Iris pigment epithelial cell (primary cell): ENCODE measurements at places on chromosomes 5 and 9.

DNA sequence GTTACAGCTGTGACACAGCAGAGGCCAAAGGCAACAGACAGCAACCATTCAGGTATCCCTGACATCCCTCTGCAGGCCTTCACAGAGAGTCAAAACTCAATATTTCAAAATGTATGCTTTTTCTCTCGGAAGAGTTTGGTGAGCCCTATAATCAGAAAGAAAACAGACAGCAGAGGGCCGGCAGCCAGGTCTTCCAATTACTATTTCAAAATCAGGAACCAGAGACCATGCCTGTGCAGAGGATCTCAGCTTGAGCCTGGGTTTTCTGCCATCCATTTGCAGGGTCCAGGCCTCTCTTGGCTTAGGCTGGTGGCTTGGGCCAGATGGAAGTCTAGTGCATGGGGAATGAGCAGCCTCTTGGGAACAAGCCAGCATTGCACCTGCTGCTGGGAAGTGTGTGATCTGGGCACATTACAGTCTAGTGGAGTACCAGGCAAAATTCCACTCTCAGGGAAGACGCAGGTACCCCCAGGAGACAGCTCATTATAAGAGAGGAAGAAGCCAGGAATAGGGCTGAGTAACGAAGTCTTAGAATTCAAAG lies 231.3 kb downstream of the ENC1 start:
- no peak for DNase-seq

- DNase-seq = peak; percentile 94
Observed at GRCh38 chr5:158456756-158457155, 597.8 kb upstream of the CLINT1 start.

- DNase-seq = no peak
Observed at GRCh38 chr9:110799396-110799795, 130.8 kb downstream of the MUSK start.

DNA sequence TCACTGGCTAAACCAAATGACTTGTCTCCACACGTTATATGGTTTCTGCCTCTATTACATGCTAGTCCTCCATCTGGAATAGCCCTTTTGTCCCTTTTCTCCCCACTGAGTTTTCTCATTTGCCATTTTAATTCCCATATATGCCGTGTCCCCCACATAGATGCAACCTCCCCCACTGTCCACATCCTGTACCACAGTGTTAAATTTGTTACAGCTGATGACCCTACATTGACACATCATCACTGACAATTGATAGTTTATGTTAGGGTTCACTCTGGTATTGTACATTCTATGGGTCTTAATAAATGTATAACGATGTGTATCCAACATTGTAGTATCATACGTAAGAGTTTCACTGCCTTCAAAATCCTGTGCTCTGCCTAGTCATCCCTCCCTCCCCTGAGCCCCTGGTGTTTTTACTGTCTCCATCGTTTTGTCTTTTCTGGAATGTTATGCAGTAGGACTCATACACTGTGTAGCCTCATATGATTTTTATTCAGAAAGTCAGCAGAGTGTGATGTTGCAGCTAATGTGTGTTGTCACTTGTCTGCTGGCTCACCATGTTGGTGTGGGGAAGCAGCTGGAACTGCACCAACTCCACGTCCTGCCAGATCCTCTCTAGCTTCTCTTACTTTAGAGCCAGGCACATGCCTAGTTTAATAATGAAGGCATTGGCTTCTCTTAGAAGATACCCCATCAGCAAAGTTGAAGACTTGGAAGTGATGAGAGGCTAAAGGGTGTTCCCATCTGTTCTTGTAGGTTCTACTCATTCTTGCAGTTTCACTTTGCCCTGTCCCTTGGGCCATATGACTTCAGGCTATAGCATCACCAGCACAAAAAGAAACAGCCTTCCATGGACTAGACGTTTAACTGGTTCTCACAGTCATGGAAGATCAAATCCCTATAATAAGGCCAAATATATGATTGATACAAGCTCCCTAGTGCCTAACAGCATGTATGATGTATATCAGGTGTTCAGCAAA lies 30.2 kb downstream of the LRRC70 start:
- DNase-seq = no peak

GRCh38 chr5:146193285-146193684 lies 10.1 kb upstream of the RBM27 start:
- peak; percentile 63 for DNase-seq

- DNase-seq = no peak
Observed at GRCh38 chr9:87593359-87593980, 95.8 kb downstream of the DAPK1 start.

GRCh38 chr9:132943651-132944293 lies 644 bp downstream of the TSC1 start:
- no peak for DNase-seq

DNA sequence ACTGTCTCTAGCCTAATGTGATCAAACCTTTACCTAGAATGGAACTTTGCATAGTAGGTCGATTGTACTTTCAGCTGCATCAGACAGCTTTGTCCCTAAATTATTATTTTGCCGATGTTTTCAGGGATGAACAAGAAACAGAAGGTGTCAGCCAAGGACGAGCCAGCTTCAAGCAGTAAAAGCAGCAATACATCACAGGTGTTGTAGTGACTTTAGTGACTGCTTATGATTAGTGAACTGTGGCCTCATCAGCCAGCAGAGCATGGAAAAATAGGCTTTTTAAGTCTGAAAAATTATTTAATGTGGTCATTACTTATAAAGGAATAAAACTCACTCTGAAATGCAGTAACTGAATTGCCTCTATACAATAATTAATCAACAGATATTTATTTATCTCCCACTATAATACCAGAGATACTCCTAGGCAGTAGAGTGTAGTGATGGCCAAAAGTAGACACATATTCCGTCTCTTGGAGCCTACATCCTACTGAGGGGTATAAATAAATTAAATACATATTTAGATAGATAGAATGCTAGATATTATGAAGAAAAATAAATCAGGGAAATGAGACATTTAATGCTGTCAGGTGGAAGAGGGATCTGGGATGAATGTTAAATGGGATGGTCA lies 166.3 kb downstream of the PARP8 start:
- DNase-seq = no peak

GRCh38 chr5:122300374-122300773 lies 11.7 kb upstream of the SNCAIP start:
- no peak for DNase-seq

GRCh38 chr5:173915310-173916014 lies 27.3 kb downstream of the CPEB4 start:
- no peak for DNase-seq

DNA sequence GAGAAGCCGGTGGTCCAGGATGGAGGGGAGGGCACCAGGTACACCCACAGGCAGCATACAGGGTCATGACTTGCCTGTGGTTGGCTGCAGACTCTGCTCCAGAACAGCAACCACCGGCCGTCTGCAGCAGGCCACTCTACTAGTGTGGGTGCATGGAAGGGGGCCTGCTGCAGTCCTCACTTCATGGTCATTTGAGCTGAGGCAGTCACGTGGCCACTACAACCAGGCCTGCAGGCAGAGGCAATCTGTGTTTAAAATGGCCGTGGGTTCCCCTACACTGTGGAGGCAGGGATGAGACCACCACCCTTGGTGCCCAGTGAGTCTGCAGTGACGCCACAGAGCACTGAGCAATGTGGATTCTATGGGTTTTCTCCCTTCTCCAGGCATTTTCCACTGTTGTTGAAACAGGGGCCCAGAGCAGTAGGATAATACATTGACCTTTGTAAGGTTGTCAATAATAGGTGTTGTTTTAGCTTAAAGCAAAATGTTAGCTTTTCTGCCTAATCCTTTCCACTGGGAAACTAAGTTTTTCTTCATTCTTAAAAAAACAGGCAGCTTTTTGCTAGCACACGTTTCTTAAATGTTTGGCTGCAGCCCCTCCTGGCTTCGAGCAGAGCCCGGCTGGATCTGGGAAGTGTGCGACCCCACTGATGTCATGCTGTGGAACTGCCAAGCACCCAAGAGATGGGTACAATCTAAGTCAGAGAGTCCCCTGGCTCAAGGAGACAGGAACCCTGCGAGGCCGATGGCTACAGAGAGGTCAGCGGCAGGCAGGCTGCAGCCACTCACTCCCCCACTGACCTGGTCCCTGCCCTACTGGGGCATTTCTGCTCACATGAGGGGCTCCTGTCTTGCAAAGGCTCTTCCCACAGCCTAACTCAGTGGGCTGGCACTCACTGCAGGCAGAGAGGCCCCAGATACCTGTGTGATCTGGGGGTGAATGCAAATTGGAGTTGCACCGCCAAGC lies 21.2 kb downstream of the GADD45G start:
- DNase-seq = no peak

DNA sequence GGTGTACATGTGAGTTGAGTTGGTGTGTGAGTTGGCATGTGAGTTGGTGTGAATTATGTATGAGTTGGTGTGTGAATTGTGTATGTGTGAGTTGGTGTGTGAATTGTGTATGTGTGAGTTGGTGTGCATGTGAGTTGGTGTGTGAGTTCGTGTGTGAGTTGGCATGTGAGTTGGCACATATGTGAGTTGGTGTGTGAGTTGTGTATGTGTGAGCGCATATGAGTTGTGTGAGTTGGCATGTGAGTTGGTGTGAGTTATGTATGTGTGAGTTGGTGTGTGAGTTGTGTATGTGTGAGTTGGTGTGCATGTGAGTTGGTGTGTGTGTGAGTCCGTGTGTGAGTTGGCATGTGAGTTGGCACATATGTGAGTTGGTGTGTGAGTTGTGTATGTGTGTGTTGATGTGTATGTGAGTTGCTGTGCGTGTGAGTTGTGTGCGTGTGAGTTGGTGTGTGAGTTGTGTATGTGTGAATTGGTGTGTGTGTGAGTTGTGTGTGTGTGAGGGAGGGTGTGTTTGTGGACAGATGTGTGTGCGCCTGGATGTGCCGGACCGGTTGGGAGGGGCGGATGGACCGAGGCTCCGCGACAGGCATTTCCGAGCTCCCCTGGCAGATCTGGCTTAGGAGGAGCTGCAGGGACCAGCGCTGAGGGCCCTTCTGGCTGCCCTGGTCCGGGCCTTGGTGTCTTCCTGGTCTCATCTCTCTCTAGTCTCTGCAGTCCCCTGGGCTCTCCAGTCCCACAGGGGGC lies 162.5 kb upstream of the IER5L start:
- no peak for DNase-seq

DNA sequence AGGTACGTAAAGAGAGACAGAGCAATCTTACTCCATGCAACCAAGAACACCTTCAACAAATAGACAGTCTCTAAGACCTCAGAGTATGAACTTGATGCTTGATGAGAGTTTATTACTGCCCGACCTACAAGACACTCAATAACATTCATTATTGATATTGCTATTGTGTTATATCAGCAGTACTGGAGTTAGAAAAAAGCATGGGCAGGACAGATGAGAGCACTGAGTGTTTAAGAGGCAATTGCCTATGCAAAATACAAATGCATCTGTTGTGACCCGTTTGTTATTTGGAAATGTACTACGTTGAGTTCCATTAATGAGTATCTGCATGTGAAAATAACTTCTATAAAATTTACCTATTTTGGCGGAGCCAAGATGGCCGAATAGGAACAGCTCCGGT lies 8.1 kb upstream of the MARCOL start:
- DNase-seq = no peak

GRCh38 chr5:122141751-122142150 lies 12.4 kb downstream of the ZNF474 start:
- DNase-seq = peak; percentile 67

DNA sequence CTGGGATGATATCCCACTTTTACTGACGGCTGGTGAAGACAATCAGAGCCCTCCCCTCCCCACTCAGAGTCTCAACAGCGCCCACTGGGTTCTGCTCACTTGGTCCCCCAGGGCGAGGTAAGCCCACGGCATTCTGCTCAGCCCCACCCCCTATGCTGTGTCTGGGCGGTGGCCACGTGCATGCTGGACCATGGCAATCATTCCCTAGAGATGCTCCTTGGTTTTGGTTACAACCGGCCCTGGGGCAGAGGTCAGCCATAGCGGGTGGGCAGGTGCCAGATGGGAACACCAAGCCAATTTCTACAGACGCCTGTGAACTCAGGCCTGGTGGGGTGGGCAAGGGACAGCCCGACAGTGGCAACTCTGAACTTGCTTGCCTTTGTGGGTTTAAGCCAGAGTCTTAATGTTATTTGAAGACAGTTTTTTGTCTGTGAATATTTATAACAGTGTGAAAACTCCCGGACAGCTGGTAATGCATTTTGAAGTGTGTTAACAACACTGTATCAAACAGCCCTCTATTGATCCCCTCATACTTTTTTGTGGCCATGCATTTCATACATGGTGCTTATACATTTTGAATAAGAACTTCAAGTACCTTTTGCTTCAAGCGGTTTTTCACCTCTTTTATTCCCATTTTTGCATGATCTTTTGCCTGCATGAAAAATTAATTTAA lies 94.2 kb downstream of the CRB2 start:
- no peak for DNase-seq

- peak; percentile 69 for DNase-seq
Observed at GRCh38 chr9:114908104-114908622, 22.2 kb downstream of the TNFSF8 start.

- peak; percentile 4 for DNase-seq
Observed at GRCh38 chr9:22813529-22813928, 366.9 kb downstream of the DMRTA1 start.

DNA sequence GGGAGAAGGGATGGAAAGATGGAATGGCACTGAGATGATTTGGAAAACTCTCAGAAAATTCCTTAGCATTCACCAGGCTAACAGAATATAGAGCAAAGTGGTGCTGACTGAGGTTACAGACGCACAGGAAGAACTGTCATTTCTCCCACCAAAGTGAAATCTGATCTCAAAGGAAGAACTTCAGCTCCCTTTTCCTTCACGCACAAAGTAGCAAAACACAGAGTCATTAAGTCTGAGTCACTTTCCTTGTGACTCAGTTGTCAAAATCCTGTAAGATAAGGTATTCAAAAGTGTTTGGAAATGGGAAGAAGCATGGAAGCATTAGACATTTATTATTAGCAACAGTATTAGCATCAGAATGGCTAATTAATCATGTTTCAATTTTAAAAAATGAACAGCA lies 11.7 kb downstream of the MPDZ start:
- DNase-seq = peak; percentile 96

DNA sequence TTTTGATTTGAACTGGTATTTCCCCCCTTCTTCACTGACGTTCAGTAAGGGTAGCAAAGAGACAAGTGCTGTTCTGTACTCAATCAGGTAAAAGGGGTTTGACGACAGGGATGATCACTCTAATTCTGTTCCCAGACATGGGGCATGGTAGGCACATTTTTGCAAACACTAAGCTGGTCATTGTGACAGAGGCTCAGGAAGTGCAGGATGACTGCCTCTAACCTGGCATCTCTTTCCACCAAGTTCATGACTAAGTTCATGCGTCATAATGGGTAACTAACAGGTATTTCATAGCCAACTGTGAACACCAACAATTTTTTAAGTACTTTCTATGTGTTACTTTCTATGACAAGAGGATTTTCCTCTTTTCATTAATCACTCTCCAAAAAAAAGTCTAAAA lies 166.5 kb downstream of the MAPKAP1 start:
- DNase-seq = no peak

DNA sequence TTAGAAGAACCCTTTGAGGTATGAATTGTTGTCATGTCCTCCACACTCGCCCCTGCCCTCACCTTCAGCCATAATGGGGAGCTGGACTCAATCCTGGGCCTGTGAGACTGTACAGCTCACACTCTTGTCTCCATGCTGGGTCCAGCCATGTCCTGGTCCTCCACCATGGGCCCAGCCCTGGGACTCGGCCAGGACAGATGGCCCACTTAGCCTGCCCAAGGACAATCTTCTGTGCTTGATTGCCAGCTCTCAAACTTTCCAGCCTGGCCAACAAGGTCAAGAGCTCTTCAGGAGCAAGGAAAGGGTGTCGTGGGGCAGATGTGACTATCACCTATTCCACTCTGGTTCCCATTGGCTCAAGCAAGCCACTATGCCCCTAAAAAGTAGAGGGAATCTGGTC lies 90.8 kb downstream of the HRH2 start:
- DNase-seq = no peak
